NCI-H526 treated with DMSO at 0.1 percent for 48 hours (cell line): ENCODE measurements at places on chromosomes 16 and 17.
A peak's percentile ranks its signal among the peaks of the same experiment; 100 is the strongest.

- DNase-seq = no peak
Measured at GRCh38 chr16:89936508-89936907, 12.0 kb upstream of the DEF8 start.

- DNase-seq = no peak
Measured at GRCh38 chr17:74971842-74972106, 785 bp downstream of the HID1 start.

- no peak for DNase-seq
Measured at GRCh38 chr17:28895794-28896447, 1.6 kb downstream of the FLOT2 start.

GRCh38 chr17:63647936-63648335 lies 25.7 kb downstream of the MAP3K3 start:
- no peak for DNase-seq

- no peak for DNase-seq
Measured at GRCh38 chr17:57756951-57757350, 11.9 kb upstream of the CCDC182 start.

DNA sequence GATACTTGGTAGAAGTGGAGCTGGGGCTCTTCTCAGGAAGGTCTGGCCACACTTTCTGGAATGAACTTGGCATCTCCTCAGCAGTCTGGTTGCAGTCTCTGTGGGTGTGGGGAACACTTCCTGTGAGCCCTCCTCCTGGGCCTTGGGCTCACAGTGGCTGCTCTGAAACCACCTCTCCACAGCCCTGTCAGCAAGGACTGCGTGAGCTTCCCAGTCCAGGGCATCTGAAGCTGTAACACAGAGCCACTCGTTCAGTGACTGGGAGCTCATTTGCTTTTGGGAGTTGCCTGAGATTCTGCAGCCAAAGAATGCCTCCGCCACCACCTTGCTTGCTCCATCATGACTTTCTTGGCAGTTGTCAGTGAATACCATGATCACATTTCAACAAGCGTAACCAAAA lies 60.0 kb downstream of the CLEC16A start:
- DNase-seq = no peak

GRCh38 chr16:138049-138417 lies 440 bp downstream of the NPRL3 start:
- no peak for DNase-seq

- DNase-seq = no peak
Measured at GRCh38 chr17:78673395-78673794, 96.2 kb upstream of the DNAH17 start.

- DNase-seq = peak; percentile 14
Measured at GRCh38 chr16:9092282-9092977, 986 bp downstream of the HAPSTR1 start.

GRCh38 chr17:21008160-21008915 lies 34.5 kb downstream of the USP22 start:
- DNase-seq = no peak

DNA sequence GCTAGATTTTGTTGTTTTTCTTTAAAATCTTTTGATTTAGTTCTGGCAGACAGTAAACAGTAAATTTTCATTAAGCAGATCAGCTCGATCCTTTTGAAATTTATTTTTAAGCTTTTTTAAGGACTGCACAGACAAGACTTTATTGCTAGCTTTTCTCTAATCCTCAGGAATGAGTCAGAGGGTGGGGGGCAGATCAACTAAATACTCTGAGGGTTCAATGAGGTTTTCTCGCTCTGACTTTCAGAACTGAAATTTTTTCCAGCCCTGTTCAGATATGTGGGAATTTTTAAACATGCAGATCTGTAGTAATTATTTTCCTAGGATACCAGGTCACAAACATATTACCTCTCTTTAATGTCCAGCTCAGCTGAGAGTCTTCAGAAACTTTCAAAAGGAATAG lies 977.2 kb downstream of the CDH11 start:
- DNase-seq = no peak

GRCh38 chr16:75420987-75421819 lies 12.1 kb downstream of the CFDP1 start:
- peak; percentile 5 for DNase-seq

- DNase-seq = no peak
Measured at GRCh38 chr16:17397499-17397891, 73.3 kb downstream of the XYLT1 start.

- no peak for DNase-seq
Measured at GRCh38 chr16:1615761-1616160, 3.6 kb downstream of the CRAMP1 start.

DNA sequence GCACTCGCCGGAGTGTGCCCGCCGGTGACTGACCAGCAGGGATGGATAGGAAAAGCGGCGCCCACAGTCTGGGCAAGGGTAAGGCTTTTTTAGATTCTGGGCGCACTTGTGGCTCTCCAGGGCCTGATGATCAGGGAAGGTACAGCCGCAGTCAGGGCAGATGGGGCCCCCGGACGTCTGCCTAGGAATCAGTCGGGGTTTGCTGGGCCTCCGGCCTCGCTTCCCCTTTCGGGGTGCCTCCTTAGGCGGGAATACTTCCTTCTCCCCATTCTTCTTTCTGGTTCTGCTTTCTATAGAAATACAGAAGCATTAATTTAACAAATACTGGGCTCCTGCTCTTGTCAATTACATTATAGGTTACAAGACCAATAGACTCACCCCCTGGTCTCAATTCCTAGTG lies 5.0 kb downstream of the ZNF689 start:
- no peak for DNase-seq

DNA sequence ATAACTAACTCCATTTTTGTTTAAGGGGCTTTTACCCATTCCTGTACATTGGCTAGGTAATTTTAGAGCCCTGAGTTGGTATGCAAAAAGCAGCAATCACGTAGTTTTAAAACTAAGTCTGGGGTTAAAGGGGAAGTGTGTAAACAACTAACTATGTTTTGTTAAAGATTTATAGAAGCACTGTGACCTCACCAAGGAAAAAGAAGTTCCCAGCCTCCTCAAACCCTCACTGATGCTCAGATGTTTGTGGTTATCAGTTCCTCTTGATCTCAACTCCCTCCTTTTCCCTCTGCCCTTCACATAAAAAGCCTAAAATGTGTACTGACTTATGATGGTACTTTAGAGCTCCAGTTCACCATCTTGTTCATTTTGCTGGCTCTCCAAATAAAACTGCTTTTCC lies 119.9 kb upstream of the IRX6 start:
- no peak for DNase-seq

DNA sequence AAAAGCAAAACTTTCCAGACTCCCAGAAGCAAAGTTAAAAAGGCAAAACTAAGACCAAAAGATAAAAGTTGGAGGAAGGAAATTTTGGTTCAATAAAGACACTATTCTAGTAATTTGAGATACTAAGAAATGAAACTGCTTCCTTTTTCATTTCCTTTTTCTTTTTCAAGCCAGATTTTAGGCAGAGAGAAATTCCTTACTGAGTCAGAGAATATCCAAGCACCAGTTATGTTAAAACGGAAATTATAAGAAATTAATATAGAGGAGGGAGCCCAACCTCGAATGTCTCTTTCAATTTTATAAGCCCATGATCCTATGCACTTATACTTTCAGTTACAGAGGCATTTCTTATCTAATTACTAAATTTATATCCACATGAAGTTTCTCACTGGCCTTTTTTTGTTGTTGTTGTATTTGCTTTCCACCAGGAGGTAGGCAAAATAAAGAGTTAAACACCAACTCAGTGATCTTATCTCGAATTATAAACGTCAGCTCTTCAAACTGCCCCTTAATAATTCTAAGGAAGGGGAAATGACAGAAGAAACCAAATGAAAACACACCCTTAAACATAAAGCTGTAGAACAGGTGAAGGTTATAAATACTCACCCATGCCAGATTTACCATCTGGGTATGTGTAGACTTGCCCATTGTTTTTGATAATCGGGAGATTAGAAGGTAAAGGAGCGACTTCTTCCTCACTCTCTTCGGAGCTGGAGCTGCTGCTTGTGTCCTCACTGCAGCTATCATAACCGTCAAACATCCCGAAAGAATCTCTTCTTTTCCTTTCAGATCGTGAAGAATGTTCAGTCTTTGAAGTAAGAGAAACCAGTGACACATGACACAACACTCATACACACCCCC lies 35.2 kb downstream of the MBTD1 start:
- DNase-seq = no peak

- DNase-seq = no peak
Measured at GRCh38 chr17:74424657-74425056, 7.2 kb upstream of the GPRC5C start.

GRCh38 chr16:66043326-66043725 lies 323.2 kb upstream of the CDH5 start:
- no peak for DNase-seq

GRCh38 chr16:69477546-69477945 lies 53.1 kb downstream of the CYB5B start:
- DNase-seq = no peak

DNA sequence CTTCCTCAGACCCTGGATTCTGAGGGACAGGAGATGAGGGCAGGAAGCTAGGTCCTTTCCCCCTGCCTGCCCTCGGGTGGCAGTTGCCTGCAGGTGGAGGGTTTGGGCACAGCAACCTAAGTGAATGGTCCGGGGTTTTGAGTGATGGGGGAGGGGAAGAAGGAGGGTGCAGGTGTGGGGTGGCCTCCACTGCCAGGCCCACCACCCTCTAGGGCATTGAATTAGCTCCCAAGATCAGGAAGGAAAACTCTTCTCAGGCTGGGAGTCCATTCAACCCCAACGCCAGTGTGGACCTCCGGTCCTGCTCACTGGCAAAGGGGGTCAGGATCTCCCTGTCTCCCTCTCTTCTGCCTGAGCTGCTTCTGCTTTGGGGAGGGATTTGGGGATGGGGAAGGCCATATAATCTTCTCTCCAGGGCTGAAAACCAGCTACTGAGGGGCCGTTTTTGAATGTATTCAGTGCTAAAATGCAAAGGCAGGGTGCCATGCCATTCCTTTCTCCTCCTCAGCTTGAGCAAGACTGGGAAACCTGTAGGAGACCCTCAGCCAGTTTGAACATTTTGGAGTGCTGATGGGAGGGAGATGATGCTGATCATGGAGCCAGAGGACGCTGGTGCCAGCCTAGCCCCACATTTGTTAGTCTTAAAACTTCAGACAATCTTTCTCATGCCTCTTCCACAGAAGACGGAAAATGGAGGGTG lies 18.8 kb downstream of the GRB7 start:
- no peak for DNase-seq

GRCh38 chr16:87570938-87571867 lies 31.1 kb upstream of the JPH3 start:
- DNase-seq = no peak

- no peak for DNase-seq
Measured at GRCh38 chr16:57745768-57746167, 10.2 kb downstream of the KATNB1 start.

DNA sequence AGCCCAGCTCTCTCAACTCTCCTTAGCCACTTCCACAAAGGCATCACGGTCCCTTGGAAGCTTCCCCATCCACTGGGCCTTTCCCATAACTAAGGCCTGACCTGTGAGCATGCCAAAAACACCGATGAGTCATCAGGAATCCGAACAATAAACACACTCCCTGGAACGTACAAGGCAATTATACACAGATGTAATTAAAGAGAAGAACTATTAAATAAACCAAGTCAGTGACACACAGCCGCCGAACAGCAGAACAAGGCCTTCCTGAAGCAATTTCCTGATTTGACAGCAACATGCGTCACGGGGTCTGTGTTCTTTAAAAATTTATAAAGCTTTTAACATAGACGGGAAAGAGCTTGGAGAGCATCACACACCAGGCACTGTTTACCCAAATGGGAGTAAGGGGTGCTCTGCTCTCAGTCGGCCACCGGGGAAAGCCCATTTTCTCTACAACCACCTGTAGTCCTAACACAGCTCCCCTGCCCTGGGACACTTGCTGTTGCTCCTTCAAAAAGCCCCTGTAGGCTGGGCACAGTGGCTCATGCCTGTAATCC lies 29.4 kb downstream of the COG7 start:
- DNase-seq = no peak

DNA sequence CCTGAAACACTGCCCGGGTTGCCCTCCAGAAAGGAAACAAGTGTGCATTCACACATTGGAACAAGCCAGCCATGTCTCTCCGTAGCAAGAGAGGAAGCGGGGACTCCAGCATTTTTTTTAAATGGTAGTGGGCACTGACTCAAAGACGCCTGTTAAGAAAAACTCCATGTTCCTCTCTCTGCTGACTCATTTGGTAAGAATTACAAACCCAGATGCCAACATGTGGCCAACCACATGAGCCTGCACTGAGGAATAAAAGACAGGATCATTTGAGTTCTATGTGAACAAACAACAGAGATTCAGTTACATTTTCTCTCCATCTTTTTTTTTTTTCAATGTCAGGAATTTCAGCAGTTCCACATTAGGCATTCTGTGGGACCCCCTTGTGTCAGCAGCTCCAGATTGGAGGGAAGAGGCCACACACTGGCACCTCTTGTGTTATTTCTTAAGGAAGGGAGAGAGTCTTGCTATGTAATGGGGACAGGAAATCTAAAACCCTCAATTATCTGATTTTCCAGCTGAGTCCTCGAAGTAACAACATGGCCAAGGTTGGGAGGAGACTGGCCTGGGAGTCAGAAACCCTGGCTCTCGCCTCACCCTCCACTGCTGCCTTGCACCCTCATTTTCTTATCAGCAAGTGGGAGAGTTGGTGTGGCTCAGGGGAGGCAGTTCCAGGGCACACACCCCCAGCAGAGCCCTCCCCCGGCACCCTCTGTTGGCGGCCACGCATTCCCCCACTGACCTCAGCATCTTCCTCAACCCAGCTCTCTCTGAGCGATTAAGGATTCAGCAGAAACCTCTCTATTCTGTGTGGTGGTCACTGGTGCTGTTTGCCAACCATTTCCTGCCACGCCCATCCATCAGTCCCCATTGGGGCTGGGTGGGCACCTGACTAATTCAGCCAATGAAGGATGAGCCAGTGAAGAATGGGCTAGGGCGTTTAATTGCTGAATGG lies 173.0 kb downstream of the FOXL1 start:
- no peak for DNase-seq

DNA sequence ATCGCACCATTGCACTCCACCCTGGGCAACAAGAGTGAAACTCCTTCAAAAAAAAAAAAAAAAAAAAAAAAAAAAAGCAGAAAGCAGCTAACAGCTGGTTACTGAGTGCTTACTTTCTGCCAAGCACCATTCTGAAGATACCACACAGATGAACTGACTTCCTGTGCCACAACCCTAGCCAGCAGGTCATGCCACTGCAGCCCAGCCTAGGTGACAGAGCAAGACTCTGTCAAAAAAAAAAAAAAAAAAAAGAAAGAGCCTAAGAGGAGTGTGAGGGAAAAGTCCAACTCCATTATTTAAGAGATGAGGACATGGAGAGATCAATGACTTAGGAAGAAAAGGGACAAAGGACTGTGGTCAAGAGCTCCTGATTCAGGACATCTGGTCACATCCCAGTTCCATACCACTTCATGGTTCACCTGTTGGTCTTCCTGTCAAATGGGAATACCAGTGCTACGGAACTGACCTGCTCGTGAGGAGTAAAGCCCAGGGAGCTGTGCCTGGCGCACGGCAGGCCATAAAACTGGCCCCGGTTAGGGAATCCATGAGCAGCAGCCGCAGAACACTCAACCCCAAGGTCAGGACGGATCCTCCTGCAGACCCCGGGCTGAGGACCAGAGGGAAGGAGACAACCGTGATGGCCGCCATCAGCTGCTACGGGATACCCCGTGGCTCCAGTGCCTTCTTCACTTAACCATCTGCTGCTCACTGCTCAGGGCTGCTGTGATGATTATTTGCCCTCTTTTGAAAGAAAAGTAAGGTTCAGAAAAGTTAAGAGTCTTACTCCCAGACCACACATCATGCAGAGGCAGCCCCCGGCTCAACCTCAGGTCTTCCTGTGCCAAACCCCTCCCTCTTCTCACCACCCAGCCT lies 950 bp downstream of the KLHDC4 start:
- DNase-seq = no peak
